ENCODE measurements at places on chromosomes 11 and 22.

DNA sequence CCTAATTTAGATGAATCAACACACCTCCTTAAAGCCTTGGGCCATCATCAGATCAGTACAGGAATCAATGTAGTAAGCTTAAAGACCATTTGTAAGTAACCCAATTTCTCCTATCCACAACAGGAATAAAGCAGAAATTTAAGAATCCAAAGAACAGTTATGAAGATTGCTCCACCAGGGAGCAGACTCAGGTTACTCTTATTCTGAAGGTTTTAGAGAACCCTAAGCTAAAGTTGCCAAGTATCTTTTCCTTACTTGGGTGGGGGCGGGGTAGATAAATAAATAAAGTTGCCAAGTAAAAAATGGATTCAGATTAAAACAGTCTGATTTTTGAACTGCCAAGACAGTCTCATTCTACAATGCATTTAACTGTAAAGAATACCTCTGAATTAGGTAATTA lies 18.1 kb downstream of the CKAP5 start:
- peak; percentile 29 for DNase-seq

GRCh38 chr11:64814712-64815187 lies 4.4 kb upstream of the MEN1 start:
- no peak for DNase-seq

DNA sequence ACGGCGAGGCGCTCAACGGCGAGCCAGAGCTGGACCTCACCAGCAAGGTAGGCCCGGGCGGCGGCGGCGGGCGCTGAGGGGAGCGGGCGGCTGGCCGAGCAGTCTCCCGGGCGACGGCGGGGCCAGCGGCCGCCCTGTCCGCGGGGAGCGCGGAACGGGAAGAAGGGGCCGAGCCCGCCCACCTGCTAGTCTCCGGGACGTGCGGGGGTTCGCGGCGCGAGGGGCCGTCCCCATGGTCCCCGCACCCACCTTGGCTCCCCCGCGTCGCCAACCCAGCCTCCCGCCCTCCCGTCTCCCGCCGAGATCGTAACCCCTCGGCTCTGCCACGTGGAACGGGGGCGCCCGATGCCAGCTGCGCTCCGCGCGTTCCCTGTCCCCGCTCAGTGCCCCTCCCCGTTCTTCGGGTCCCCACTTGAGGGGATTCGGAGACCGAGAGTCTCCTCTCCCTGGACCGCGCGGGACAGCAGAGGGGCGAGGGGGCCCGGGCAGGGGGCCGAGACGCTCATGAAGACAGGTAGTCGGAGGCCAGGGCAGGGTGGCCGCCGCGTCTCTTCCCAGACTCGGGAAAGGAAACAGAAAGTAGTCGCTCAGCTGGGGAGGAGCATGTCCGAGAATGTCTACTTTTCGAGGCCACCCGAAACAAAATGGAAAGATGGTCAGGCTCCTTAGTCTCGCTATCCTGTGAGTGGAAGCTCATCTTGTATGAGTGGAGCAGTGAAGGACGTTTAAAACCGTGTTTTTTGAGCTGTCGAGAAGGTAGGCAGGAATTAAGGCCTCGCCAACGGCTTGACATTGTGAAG lies 557 bp downstream of the GTPBP1 start:
- no peak for DNase-seq

- no peak for DNase-seq
Measured at GRCh38 chr22:19114984-19115552, 7.1 kb downstream of the DGCR2 start.

DNA sequence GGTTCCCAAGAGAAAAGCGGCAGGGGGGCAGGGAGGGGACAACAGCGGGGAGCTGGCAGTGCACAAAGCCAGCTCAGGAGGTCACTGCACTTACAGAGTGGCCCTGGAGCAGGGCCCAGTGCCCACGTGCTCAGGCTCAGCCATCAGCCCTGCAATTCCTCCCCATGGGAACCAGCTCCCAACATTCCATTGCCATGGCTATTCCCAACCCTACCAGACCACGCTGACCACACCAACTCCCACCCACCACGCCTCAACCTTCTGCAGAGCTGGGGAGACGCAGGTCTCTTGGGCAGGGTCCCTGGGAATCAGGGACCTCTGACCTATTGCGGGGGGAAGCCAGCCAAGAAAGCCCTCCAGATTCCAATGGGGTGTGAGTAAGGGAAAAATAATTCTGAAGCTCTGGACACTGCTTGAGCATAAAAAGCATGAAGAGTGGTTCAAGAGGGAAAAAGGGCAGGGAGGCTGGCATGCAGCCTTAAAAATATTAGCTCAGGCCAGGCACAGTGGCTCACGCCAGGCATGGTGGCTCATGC lies 38.3 kb upstream of the TFIP11 start:
- DNase-seq, result no peak

- no peak for DNase-seq
Measured at GRCh38 chr11:27367881-27368280, 4.9 kb upstream of the CCDC34 start.

DNA sequence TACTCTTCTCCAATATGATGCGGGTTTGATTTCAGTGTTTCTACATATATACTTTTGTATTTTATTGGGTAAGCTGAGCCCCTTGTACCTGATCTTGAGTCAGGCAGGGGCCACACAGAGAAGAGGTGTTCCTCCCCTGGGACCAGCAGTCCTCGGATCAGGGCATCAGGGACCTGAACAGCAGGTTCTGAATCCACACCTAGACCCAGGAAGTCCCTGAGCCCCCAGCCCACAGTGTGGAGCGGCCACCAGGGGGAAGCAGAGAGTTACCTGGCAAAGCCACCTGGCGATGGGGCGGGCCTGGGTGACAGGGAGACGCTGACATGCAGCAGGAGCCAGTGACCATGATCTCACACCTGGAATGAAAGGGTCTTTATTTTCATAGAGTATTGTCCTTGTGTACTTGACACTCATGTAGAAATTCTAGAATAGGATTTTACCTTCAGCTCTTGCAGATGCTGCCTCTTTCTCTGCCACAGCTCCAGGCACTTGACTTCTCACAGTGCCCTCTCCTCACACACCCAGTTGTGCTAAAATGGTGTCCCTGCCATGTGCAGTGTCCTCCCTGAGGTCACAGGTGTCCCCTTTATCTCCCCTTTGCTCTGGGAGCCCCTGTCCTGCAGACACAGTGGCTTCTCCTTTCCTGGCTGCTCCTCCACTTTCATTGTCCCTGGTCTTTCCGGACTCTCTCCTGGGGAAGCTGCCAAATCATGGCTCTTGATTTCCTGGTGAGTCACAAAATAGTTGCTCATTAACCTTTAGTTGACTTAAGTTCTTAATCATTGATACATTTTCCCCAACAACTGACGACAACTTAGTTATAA lies 48.5 kb downstream of the GGTLC2 start:
- no peak for DNase-seq

GRCh38 chr11:63552921-63553320 lies 10.3 kb downstream of the PLAAT2 start:
- DNase-seq, result no peak

DNA sequence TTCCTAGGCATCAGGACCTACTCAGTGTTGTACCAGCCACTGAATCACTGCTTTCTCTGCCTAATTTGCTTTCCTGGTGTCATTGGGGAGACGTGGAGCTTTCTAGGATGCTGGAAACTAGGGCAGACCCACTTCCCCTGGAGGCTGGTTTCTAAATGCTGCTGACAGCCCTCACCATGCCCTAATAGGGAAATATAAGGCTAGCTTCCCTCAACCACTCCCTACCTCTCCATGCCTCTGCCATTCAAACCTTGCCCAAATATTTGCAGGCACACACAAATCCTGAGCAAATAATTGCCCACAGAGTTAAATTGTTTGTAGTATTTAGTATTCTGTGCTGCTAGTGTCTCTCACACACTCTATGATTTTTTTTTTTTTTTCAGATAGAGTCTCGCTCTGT lies 310.2 kb downstream of the DDX10 start:
- DNase-seq, result no peak

DNA sequence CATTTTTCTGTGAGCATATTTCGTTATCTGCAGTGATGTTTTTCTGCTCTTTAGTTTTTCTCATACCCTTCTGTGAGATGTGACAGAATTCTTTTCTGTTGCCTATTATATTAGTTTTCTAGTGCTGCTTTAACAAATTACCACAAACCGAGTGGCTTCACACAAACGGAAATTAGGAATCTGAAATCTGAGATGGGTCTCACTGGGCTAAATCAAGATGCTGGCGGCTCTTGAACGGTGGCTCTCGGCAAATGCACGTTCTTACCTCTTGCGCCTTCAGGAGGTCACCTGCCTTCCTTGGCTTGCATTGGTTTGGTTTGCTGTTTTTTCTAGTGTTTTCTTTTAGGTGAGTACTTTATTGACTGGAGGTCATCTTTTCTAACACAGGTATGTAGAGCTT lies 13.0 kb downstream of the ZBED4 start:
- DNase-seq, result no peak

DNA sequence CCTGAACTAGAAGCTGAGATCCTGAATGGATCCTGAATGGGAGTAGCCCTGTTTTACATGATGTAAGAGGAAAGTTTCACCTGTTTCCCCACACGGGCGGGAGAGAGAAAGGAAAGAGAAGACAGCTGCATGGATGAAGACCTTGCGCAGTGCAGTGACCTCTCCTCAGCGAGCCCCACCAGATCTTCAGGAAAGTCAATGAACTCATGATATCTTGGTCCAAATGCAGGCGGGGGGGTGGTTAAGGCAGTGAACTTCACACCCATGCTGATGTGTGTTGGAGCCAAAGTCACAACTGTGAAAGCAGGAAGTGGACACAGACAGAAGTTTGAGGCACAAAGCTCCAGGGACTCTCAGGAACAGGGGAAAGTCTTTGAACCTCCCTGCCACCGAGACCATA lies 8.6 kb upstream of the FJX1 start:
- DNase-seq, result no peak

GRCh38 chr22:17060126-17060525 lies 24.7 kb upstream of the IL17RA start:
- no peak for DNase-seq

GRCh38 chr11:128905345-128906184 lies 14.4 kb downstream of the KCNJ5 start:
- DNase-seq, result no peak

- no peak for DNase-seq
Measured at GRCh38 chr11:15307619-15308024, 192.9 kb downstream of the INSC start.

DNA sequence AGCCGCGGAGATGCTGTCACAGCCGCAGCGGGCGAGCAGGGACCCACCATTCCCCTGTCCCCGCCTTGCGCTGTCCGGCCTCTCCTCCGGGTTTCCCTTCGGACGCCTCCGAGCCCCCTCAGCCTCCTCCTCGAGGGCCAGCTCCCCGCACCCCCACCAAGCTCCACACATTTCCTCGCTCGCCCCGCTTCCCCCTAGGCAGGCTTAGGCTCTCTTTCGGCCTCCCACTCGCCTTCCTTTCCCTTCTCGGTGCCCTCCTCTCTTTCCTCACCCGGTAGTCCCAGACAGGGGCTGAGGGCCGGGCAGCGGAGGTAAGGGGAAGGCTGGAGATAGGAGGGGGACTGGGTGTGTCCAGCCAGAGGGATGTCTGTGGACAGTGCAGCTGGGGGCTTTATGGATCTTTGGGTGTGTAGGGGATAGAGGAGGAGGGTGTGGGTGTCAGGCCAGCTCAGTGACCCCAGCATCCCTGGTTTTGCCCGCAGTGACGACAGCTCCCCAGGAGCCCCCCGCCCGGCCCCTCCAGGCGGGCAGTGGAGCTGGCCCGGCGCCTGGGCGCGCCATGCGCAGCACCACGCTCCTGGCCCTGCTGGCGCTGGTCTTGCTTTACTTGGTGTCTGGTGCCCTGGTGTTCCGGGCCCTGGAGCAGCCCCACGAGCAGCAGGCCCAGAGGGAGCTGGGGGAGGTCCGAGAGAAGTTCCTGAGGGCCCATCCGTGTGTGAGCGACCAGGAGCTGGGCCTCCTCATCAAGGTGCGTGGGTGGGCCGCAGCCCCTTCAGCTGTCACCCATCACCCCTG lies 1.6 kb downstream of the KCNK4 start:
- DNase-seq, result no peak

DNA sequence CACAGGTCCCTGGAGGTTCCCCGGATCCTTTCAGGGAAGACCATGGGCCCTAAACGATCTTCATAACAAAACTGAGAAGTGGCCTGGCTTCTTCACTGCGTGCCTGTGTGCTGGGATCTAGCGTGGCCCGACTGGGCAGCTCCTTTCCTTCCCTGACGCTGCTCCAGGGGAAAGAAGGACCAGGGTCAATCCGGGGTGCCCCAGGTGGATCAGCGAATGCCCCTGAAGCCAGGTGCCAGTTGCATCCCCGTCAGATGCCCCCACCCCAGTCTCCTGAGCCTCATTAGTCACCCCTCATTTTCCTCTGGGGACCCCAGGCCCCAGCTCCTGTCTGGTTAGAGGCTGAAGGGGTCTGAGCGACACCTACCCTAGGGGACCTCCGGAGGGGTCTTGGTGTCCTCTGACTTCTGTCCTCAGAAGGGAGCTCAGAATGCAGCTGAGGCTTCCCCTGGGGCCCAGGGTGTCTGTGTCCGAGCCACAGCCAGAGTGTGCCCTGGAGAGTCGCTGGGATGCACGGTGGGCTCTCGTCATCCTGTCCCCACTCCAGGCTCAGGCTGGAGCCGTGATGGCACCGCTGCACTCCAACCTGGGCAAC lies 18.7 kb upstream of the MUC6 start:
- DNase-seq, result no peak

GRCh38 chr11:112983887-112984286 lies 22.7 kb downstream of the NCAM1 start:
- DNase-seq, result no peak

- DNase-seq, result peak; percentile 9
Measured at GRCh38 chr22:47011131-47011858, 248.8 kb downstream of the TBC1D22A start.

DNA sequence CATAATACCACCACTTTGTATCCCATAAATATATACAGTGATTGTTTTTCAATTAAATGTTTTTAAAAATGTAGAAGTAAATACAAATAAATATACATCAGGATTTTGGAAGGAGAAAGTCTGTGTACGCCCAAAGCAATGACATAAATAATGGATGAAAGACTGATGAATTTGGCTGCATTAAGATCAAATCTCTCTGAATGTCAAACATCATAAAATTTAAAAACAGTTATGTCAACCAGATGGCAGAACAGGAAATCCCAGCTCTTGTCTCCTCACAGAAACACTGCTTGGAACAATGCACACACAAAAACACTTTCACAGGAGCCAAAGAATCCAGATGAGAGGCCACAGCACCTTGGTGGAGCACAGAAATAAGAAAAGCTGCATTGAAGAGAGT lies 332.9 kb downstream of the NTM start:
- no peak for DNase-seq

DNA sequence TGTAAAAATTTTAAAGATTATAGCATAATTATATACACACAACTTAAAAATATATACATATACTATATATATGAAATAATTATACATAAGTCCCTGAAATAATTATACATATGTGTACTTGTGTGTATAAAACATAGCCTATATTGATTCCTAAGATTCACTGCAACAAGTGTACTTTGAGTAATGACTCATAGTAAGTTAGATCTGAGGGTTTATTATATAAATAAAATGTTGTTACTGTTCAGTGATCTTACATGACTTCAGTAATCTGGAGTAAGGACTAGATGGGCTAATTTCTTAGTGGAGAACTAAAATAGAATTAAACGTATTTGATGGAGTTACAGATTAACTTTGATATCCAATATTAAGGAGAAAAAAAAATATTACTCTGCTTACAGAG lies 350.5 kb downstream of the CNTN5 start:
- no peak for DNase-seq

GRCh38 chr11:69645801-69646492 lies 5.0 kb downstream of the CCND1 start:
- DNase-seq, result no peak

GRCh38 chr11:107752949-107753822 lies 41.3 kb upstream of the SLN start:
- DNase-seq, result no peak

- no peak for DNase-seq
Measured at GRCh38 chr11:12666915-12667314, 7.3 kb upstream of the TEAD1 start.

- no peak for DNase-seq
Measured at GRCh38 chr11:70473873-70474690, 75.8 kb downstream of the CTTN start.
